ENCODE measurements at places on chromosomes 3 and 15.

DNA sequence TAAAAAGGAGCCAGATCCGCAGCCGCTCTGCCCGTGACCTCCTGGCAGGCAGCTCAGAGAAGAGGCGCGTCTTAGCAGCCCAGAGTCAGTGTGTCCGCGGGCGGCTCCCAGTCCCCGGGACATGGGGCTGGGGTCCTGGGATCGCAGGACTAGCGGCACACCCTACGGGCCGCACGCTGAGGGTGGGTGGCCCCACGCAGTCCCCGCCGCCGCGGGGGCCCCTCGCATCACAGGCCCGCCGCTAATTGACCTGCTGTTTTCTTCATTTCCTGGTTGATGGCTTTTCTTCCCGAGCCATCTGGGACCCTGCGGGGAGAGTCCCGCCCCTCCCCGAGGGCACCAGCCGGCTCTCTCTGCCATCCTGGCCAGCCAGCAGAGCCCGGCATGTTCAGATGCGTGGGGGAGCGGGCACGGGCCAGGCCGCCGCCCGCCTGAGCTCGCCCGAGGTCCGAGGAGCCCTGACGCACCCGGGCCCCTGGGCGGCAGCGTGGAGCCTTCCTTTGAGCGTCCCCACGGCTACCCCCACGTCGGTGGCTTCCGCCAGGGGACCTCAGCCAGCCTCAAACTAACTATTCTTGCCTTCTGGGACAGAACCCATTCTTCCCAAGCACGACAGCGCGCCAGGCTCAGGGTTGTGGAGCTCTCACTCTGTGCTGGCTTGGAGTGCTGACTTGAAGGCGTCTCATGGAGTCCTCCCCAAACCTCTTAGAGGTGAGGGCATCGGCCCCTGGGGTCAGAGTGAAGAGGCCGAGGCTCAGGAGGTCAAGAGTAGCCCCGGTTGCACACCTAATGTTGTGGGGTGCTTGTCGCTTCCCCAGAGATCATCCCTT is 34.6 kb upstream of the CACNA2D3 start:
- DNase-seq: no peak

GRCh38 chr15:64807051-64807749 is 18.2 kb downstream of the PIF1 start:
- no peak for DNase-seq

DNA sequence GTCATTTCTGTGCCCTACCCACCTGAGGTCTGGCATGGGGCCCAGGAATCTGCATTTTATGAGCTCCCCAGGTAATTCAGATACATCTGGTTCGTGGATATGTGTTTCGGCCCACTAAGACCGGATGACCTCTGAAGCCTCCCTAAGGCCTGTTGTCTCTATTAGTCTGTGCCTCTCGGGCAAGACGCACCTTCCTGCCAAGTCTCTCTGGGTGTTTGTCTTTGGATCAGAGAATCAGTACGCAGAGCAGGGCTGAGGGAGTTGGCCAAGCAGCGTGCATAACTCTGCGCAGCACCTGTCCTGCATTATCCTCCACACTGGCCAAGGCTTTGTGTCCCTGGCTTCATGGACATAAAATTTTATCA is 181.0 kb downstream of the THSD4 start:
- no peak for DNase-seq

DNA sequence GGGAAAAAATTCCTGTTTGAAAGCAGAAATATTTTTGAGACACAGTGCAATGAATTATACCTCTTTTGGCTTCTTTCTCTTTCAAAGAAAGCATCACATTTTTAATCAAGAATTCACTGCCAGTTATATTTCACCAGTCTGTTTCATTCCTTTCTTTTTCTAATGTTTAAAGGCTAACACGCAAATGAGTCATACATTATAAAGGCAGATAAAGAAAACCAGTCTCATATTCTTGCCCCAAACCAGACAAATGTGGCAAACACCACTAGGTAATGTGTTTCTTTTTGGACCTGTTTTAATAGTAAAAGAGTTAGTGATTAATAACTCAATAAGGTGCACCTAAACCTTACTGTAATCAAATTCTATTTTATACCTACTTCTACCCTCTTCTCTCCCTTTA is 83.8 kb downstream of the PLOD2 start:
- no peak for DNase-seq

DNA sequence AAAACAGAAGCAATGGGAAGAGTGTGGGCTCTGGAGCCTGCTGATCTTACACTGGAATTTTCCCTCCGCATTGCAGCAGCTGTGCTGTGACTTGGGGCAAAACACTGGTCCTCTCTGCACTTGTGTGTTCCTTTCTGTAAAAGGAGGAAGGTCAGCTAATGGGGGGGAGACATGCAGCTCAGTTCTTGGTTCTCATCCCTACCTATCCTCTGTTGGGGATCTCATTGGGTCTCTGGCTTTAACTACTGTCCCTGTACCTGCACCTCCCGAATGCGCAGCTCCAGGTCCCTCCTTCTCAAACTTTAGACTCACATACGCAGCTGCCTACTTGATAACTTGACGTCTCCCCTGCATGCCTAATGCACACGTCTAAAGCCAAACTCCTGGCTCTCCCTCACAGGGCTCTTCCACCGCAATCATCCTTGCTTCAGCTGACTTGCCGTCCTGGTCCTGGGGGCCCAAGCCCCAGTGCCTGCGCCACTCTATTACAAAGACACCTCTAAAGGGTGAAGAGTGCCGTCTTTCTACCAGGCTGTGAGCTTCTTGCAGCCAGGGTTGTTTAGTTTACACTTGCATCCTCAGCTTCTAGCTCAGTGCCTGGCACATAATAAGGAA is 5.9 kb upstream of the TMEM44 start:
- no peak for DNase-seq

DNA sequence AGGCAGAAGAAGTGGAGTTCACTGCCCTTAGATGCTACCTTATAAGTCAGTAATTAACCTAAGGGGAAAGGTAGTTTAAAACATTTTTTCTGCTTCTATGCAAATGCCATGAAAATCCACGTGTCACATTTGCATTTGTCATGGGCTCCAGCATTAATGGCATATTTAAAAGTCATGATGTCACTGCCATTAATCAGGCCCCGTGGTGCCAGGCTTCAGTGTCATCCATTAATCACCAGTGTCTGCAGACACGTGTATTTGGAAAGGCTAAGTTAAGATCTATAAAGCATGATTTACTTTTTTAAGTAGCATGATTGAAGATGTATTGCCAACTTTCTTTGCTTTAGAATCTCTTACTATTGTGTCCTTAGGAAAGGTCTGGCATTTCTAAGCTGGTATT is 857.8 kb downstream of the TUSC7 start:
- DNase-seq: no peak

DNA sequence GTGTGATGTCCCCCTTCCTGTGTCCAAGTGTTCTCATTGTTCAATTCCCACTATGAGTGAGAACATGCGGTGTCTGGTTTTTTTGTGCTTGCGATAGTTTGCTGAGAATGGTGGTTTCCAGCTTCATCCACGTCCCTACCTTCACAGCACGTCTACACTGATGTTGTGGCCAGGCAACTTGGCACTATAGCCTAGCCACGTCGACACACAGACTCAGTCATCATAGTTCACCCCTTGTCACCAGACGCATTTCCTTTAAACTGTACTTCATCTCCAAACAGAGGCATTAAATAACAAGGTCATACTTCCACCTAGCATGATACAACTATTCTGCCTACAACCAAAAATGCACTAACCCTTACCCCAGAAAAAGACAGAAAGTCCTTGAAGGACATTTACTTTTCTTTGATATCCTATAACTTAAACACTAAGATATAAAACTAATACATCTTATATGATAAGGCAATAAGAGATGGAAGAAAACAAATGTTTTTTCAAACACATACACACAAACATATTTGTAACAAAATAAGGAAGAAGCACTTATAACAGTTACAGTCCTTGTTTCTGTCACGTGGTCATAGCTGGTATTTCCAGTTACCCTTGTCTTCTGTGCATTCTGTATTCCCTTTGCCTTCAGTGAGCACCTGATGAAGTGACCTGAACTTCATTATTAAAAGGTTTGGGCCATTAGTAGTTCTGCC is 121.4 kb downstream of the KLF13 start:
- no peak for DNase-seq

DNA sequence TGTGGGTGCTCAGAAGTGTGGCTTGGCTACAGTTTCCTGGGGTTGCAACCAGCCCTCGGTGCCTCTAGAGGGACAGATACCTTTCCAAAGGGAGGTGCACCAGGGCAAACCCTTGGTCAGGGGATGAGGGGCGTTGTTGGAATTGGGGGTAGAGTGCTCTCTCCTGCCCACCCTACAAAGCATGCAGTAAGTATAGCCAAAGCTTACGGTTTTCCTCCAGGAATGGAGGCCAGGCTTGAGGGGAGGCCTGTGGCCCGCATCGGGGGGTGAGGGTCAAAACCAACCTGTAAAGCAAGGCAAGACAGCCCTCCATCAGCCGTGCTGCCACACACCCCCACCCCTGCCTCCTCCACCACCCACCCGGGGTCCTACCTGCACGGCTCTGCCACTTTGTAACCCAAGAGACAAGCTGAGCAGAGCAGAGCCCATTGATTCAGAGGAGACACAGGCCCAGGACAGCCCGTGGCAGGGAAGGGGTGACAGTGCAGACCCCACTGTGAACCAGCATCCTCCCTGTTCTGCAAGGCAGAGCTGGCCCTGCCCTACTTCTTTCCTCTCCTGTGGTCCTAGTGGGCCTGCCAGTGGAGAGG is 41.5 kb downstream of the TLE3 start:
- DNase-seq: peak; percentile 42

- DNase-seq: no peak
Observed at GRCh38 chr3:12999147-13000140, 73.8 kb downstream of the IQSEC1 start.

DNA sequence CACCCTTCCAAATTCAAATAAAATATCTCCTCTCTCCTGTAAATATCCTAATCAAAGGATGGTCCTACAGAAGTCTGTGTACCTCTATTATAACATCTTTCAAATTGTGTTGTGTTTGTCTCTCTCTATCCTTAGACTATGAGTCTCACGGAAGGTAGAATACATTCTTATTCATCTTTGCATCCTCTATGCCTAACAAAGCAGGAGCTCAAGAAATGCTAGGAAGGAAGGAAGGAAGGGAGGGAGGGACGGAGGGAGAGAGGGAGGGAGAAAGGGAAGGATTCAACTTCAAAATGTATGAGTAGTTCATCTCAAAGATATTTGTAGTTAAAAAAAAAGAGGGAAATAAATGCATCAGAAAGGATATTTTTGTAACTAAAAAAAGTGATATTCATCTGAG is 150.0 kb downstream of the RTP4 start:
- no peak for DNase-seq

DNA sequence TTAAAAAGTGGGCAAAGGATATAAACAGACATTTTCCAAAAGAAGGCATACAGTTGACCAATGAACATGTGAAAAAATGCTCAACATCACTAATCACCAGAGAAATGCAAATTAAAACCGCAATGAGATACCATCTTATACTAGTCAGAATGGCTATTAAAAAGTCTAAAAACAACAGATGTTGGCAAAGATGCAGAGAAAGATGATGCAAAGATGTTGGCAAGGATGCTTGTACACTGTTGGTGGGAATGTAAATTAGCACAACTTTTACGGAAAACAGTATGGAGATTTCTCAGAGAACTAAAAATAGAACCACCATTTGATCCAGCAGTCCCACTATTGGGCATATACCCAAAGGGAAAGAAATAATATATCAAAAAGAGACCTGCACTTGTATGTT is 53.5 kb downstream of the TLNRD1 start:
- no peak for DNase-seq

GRCh38 chr3:47347217-47347801 is 33.5 kb upstream of the PTPN23 start:
- DNase-seq: no peak

- DNase-seq: no peak
Observed at GRCh38 chr3:120909602-120909878, 1.5 kb downstream of the STXBP5L start.

- DNase-seq: peak; percentile 79
Observed at GRCh38 chr3:53890726-53891475, 758 bp downstream of the SELENOK start.

DNA sequence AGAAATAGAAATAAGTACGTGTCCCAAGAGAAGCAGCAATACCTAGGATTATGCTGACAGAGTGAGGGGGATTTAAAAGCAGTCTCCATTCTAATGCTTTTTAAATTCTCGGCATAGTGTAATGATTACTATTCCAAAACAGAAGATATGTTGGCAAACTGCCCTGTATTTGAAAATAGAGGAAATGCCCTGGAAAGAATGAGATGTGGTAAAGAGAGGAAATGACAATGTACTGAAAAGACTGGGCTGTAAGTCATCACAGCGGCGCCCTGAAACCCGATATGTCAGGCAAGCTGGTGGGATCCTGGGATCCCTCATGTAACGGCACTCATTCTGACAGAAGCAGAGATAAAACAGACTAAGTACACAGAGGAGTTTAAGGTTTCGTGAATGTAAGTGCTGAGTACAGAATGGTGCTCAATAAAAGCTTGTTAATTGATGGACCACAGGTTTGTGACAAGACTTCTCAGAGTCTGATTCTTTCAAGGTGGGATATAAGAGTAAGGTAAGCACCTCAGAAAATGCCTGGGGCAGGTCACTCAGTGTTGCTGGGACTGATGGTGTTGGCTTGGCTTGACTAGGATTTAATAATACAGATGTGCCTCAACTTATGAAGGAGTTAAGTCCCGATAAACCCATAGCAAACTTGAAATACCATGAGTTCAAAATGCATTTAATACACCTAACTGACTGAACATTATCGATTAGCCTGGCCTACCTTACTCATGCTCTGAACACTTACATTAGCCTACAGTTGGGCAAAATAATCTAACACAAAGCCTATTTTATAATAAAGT is 91.4 kb downstream of the NFKBIZ start:
- peak; percentile 64 for DNase-seq

GRCh38 chr15:32886459-32886858 is 168.7 kb downstream of the GREM1 start:
- no peak for DNase-seq

DNA sequence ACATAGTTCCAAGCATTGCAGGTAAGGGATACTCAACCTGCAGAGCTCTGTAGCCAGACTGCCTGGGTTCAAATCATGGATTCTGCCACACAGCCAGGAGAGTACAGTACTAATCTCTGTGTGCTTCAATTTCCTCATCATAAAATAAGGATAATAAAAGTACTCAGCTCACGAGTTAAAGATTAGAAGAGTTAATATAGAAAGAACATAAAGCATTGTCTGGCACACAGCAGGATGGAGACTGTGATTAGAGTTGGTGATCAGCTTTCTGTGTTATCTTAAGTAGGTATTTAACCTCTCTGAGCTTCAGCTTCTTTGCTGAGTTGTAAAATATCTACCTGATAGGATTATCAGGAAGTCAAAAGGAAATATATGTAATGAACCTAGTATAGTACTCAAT is 2.7 kb downstream of the CEP70 start:
- no peak for DNase-seq

- DNase-seq: no peak
Observed at GRCh38 chr3:114508976-114509375, 215.1 kb downstream of the TIGIT start.

GRCh38 chr15:94259863-94260262 is 28.5 kb downstream of the MCTP2 start:
- no peak for DNase-seq
